ENCODE measurements at places on chromosomes 6 and 20.

- no peak for DNase-seq
Measured at GRCh38 chr6:169841907-169842606, 90.6 kb downstream of the ERMARD start.

DNA sequence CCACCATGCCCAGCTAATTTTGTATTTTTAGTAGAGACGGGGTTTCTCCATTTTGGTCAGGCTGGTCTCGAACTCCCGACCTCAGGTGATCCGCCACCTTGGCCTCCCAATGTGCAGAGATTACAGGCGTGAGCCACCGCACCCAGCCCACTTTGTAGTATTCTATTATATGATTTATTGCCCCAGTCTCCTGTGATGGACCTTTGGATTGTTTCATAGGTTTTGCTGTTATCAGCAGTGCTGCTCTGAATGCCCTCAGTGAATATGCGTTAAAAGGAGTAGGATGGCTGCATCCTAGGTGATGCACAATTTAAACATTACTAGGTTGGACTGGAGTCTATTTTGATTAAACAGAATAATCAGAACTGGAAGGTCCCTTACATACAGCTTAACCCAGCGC lies 10.3 kb downstream of the ID1 start:
- DNase-seq, result no peak

DNA sequence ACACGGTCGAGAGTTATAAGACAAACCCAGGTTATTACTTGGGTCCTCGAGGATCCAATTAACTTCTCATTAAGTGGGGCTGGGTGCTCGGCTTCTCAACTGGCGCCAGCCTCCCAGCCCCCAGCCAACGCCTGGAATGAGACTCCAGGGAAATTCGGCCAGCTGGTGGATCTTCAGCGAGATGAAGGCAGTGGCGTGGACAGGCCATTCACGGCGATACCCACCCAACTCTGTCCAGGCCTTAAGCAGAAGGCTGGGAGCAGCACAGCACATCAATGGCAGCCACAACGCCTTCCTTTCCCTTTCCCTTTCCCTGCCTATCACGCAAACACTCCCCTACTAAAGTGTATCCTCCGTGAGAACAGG lies 868 bp downstream of the METTL24 start:
- no peak for DNase-seq

- no peak for DNase-seq
Measured at GRCh38 chr20:37697314-37697713, 3.5 kb downstream of the CTNNBL1 start.

DNA sequence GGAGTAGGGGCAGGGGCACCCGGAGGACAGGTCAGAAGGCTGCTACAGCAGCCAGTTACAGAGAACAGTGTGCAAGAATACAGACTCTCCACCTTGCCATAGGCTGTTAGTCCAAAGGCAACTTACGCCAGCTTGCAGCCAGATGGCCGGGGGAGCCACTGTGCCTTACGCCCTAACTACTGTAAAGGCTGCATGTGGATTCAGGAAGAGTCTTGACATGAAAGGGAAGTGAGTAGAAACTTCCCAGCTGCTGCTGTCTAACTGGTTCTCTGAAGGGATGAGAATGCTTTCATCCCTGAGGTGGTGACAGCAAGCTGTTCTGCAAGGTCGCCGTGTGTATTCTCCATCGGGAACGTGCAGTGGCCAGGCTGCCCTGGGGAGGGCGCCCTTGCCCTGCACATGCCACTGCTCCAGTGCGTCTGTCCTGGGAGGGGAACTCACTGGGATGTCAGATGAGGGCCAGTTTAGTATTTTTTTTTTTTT lies 46.1 kb downstream of the LYRM4 start:
- no peak for DNase-seq

DNA sequence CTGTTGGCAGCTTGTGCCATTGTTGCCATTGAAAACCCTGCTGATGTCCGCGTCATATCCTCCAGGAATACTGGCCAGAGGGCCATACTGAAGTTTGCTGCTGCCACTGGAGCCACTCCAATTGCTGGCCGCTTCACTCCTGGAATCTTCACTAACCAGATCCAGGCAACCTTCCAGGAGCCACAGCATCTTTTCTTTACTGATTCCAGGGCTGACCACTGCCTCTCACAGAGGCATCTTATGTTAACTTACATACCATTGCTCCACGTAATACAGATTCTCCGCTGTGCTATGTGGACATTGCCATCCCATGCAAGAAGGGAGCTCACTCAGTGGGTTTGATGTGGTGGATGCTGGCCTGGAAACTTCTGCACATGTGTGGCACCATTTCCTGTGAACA lies 221.8 kb upstream of the FAM83B start:
- DNase-seq, result no peak

GRCh38 chr6:17042422-17043147 lies 59.3 kb upstream of the STMND1 start:
- DNase-seq, result no peak

DNA sequence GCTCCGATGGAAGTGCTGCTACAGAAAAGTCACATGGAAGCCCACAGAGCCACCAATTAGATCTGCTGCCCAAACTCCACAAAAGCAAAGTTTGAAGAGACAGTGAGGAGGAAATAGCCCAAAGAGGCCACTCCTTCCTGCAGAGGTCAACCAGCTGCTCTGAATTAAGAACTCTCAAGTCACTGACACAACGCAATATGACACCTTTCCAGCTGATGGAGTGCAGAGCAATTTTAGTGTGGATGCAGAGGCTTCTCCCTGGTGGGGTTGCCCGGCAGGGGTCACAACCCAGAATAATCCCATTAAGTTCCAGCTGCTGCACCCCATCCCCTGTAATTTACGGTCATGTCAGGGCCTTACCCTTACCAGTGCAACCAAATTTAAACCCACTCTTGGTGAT lies 361.9 kb upstream of the JARID2 start:
- no peak for DNase-seq

All from NCI-H1417 treated with DMSO at 0.1 percent for 48 hours (cell line).